Activated T-cell treated with anti-CD3 and anti-CD28 coated beads for 4 hours (primary cell): ENCODE measurements at places on chromosomes 12 and 14.
A peak's percentile ranks its signal among the peaks of the same experiment; 100 is the strongest.

DNA sequence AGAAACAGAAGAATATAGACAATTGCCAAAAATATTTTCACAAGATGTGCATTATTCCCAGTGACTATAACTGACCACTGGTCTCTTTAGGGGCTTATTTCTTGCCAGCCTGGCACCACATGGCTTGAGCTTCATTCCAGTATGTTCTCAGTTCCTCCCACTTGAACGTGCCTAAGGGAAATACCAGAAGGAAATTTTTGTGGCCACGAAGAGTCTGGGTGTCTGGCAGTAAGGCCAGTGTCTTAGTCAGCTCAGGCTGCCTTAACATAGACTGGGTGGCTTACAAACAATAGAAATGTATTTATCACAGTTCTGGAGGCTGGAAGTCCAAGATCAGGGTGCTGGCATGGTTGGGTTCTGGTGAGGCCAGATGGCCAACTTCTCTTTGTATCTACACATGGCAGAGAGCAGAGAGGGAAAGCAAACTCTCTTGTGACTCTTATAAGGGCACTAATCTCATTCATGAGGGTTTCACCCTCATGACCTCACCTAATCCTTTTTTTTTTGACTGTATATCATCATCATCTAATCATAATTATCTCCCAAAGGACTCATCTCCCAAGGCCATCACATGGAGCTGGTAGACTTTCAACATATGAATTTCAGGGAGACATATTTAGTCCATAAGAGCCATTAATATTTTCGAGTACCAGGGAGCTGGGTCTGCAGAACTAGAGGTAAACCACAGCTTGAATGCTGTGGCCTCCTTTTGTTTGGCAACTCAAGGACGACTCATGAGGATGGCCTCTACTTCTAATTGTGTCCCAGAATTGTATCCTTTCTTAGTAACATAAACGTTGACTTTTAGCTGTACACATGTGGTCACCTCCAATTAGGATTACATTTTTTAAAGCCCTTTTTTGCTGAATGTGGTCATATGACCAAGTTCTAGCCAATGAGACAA is 5.1 kb upstream of the SMOC1 start:
- no peak for DNase-seq

DNA sequence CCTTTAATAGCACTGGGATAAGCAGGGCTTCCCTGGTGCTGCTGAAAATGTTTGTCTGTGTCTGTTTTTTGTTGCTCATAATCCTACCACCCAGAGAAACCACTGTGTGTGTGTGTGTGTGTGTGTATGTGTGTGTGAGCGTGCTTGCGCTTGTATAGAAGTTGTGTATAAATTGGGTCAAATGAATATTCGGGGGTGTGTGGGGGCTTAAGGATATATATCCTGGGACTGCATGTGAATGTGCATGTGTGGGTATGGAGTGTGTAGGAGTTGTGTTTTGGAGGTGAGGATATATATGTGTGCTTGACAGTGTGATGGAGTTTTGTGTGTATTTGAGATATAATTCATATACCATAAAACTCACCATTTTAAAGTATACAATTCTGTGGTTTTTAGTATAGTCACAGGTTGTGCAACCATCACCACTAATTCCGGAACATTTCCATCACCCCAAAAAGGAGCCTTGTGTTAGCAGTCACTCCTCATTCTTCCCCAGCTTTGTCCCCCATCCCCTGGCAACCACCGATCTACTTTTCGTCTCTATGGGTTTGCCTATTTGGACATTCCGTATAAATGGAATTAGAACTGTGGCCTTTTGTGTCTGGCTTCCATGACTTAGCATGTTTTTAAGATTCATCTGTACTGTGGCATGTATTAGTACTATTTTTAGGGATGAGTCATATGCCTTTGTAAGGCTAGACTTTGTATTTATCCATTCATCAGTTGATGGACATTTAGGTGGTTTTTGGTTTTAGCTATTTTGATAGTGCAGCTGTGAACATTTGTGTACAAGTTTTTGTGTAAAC is 25.6 kb downstream of the TCTN1 start:
- DNase-seq = no peak

GRCh38 chr12:84732828-84733340 is 179.7 kb downstream of the SLC6A15 start:
- no peak for DNase-seq

DNA sequence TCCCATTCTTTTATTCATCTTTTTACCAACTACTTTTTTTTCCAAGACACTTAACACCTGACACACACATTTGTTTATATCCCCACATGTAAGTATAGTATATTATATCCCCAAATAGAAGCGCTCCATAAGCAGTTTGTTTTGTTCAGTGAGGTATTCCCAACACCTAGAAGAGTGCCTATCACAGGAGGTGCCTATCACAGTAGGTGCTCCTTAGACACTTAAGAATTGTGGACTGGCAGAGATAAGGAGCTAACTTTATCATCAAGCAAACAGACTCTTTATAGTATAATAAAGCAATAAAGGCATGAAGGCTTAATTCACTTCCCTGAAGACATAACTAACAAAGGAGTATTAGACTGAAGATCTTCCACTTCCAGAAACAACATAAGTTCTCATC is 29.1 kb downstream of the OSBPL8 start:
- DNase-seq = no peak

DNA sequence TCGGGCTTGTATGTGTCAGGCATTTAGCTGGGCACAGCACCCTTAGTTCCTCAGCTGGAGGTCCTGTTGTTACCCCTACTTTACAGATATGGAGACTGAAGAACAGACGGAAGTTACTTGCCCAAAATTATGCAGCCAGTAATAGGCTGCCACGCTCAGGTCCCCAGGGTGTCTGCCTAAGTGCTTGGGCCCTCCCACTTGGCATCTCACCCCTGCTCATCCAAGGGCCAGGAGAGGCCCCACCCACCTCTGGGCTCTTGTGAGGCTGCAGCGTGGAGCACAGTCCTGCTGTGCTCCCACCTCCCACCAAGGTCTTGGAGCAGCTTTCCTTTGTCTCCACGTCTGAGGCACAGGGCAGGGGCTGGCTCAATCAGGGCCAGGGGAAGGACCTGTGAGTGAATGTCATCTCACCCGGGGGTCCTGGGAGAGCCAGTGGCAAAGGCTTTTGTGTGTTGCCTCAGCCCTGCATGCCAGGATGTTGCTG is 64.6 kb downstream of the BEGAIN start:
- DNase-seq = no peak

DNA sequence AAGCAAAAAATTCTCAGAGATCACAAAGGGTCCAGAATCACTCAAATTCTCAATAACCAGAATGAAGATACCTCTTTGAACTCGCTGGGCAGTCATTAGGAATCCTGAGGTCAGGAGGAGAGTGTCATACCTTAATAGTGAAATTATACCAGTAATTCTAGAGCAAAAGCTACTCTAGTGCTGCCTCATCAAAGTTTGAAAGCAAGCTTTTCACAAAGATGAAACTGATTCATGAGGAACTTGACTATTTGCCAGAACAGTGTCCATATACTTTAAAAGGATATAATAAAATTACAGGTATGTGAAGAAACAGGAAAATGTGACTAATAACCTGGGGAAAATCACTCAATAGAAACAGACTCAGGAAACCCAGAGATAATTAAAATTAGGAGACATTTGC is 44.5 kb downstream of the EML5 start:
- no peak for DNase-seq

DNA sequence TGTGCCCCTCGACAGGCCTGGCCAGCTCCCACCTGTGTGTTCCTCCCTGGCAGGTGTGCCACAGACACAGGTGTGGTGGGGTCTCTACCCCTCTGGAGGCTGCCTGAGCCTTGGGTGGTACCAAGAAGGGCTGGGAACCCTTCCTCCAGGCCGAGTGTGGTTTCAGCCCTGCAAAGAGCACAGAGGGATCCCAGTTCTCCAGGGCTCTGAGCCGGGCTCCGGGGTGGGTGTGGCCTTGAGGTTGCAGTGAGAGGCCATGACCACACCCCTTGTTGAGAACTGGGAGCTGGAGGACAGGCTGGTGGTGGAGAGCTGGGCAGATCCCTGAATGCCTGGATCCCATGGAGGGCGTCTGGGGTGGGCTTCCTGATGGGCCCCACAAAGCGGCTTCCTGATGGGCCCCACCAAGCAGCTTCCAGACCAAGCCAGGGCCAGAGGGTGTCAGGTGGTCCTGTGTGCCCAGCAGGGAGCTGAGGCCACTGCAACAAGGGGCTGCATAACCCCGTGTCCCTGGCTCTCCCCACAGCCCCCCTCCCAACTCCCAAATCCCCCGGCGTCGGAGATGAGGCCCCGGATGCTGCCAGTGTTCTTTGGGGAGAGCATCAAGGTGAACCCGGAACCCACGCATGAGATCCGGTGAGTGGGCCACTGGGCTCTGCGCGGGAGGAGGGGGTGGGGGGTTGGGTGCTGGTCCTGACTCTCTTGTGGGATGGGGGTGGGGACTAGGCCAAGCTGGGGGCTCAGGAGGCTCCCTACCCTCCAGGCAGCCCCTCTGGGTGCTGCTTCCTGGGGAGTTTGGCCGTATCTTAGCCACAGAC is 16.6 kb downstream of the RFLNA start:
- DNase-seq = no peak

GRCh38 chr12:95215949-95216348 is 1.3 kb downstream of the FGD6 start:
- no peak for DNase-seq

GRCh38 chr14:25394356-25394755 is 344.4 kb upstream of the STXBP6 start:
- no peak for DNase-seq

DNA sequence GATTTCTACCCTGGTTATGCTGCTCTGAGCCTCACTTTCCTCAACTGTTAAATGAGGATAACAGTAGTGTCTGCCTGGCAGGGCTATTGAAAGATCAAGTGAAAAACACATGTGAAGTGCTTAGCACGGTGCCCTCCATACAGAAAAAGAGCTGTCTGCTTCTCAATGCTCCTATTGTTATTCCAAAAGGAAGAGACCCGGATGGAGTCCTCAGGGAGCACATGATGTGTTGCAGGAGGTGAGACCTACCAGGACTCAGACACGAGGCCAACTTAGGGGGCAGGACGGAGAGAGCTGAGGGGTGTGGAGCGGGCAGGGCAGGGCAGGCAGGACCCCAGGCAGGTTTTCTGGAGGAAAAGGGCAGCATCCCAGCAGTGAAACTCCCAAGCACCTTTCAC is 8.9 kb downstream of the FAIM2 start:
- no peak for DNase-seq

DNA sequence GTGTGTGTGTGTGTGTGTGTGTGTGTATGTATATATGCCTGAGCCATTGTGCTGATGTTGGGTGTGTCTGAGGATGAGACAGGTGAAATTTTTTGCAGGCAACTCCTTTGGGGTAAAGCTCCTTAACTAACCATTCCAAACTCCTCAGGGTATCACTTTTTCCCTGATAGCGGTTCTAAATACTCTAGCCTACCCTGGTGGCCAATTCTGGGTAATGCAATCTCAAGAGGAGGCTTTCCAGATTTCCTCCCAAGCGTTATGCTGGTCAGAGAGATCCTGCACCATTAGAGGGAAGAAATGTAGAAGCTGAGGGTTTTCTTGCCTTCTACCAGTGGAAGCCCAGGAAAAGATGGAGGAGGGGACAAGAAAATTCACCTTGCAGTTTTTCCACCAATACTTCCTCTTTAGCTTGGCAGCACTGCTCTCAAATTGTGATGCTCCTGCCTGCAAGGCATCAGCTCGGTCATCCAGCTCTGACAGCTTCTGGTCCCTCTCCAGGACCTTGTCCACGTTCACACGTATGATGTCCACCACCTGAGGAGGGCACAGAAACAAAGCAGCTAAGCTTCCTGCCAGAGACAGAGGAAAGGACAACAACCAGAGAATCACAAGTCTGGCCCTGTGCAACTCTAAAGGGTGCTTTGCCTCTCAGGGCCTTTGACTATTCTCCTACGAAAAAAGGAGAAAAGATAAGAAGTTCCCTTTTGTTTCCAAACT is 4.9 kb downstream of the VAMP1 start:
- no peak for DNase-seq

DNA sequence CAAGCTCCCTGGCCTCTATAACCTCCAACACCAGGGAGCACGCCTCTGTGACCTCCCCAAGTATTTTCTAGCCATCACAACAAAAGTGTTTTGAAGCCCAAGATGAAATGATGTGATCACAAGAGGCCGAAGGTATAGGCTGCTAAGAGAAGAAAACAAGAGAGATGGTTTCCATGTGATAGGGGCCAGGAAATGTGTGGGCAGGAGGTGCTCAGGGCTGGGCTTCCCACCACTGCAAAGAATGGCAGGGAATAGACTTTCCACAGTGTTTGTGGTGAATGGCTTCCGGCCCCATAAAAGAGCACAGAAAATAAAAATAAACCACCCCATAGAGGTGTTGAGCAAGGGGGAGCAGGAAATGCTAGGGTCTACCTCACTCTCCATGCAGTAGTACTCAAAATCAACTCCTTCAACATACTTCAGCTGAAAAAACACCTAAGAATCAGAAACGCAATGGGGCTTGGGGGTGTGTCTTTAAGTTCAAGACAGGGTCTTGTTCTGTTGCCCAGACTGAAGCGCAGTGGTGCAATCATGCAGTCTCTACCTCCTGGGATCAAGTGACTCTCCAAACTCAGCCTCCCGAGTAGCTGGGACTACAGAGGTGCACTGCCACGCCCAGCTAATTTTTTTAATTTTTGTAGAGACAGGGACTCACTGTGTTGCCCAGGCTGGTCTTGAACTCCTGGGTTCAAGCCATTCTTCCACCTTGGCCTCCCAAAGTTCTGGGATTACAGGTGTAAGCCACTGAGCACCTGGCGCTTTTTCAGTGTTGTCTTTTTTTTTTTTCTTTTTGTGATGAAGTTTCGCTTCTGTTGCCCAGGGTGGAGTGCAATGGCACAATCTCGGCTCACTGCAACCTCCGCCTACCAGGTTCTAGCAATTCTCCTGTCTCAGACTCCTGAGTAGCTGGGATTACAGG is 27.1 kb downstream of the DAD1 start:
- DNase-seq = peak; percentile 67

DNA sequence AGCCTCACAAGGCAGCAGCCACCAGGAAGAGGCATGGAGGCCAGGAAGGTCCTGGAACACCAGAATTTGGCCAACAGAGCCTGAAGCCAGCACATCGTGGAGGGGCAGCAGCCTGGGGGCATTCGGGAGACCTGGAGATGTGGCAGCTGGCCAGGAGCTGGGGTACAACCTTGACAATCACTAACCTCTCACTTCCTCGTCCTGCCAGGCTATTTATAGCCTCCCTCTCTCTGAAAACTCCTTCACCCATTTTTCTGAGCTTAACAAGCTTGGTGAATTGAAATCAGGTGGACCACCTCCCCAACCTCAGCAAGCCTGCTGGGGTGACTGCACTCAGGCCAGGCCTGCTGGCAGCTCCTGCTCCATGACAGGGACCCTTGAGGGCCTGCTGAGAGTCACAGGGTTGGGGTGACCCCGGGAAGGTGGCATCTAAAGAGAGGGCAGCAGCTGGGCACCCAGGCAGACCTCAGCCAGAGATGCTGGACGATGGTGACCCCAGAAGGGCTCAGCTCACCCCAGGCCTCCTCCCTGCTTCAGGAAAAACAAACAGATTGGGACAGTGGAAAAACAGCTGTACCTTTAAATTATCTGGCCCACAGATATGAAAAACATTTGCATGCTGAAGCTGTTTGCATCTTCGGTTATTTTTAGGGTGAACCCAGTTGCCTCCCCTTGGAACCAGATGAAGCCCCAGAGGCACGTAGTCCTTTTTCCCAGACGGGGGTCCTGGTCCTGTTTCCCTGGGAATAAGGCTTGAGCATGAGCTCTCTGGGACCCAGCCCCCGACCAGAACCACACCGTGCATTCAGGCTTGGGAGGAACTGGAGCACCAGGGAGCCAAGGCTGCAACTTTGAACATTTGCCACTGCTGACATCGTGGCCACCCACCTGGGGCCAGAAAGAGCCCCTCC is 67.0 kb downstream of the PITPNM2 start:
- no peak for DNase-seq
